ENCODE measurements at places on chromosomes 2 and 18. TPM values are rescaled to one million over a fixed set of nuclear protein-coding genes. Genes with fewer than 3 reads are reported as not detected.

GRCh38 chr18:10953672-10954071 is 195.7 kb downstream of the PIEZO2 start:
- no peak for DNase-seq

- no peak for DNase-seq
Observed at GRCh38 chr2:10242451-10242850, 60.3 kb upstream of the HPCAL1 start.

DNA sequence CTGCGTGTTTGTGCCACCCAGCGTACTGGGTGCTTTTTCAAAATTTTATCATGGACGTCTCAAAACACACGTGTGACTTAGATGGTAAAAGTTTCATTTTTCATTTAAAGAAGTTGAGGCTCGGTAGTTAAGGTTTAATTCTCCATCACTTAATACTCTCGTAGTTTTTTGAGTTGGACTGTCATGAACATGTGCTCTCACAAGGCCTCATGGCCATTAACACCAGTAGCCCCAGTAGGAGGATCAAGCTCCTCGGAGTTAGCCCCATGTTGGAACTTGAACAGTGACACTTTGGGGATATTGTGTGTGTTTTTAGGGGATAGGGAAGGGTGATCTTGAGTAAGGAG is 15.3 kb downstream of the NMUR1 start:
- DNase-seq, result no peak

- peak; percentile 41 for DNase-seq
Observed at GRCh38 chr2:133171393-133172004, 396.8 kb downstream of the NCKAP5 start.

Gene ZSWIM2
- not detected for total RNA-seq

DNA sequence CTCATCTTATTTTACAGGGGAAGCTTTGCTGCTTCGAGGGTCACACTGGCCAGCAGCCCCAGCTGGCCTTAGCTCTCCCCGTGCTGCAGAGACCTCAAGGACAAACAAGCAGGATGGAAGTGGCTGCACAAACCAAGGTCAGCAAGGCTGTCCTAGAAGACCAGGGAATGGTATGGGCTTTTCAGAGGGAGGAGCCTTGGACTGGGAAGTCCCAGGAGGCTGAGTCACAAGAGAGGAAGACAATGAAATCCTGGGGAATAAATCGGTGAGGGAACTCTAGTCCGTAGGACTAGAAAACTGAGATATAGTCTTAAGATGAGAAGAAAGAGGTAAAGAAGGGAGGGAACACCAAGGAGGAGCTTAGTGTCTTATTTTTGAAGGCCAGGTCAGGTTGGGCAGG is 15.7 kb downstream of the CREG2 start:
- DNase-seq, result no peak

DNA sequence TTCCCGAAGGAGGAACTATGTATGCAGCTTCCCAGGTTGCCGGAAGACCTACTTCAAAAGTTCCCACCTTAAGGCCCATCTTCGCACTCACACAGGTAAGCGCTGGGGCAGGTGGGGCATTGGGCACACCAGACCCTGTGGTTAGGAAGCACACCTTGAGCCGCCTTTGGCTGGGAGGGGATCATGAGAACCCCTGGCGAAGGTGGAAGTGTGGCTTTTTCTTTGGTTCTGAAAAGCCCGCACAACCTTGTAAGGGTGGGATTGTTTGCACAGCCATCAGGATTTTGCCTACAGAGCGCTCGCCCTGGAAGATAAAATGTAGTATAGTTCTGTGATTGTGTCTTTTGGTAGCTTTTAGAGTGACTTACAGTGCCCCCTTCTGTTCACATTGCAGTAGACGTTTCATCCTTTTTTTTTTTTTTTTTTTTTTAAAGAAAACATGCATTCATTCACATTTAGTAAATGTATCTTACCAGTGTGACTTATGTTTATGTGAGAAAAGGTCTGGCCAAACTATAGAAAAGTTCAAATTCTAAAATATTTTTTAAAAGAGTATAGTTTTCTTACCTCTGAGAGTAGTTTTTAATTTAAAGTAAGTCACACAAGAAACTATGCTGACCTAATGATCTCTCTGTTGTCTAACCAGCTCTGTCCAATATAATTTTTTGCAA is 5.3 kb downstream of the KLF11 start:
- no peak for DNase-seq

DNA sequence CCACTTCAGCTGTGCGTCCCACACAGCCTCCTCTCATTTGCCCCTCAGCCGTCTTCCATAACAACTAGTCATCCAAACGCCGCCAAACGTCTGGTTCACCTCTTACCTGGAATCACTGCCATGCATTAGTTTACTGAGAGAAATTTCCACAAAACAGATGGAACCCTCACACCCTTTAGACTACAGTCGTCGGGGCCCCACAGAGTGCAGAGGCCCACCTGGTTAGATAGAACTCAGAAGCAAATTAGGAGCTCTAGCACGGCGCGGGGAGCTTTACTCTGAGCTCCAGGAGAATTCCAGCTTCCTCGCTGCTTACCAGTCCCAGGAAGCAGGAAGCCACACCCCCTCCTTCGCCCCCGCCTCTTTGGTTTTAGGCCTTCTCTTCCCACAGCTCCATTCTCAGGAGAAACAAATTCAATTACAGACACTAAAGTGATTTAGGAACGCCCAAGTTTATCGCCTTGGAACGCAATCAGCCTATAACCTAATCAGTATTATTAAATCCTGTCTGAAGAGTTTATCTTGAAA is 9.4 kb downstream of the RNU2-63P start:
- DNase-seq, result no peak

DNA sequence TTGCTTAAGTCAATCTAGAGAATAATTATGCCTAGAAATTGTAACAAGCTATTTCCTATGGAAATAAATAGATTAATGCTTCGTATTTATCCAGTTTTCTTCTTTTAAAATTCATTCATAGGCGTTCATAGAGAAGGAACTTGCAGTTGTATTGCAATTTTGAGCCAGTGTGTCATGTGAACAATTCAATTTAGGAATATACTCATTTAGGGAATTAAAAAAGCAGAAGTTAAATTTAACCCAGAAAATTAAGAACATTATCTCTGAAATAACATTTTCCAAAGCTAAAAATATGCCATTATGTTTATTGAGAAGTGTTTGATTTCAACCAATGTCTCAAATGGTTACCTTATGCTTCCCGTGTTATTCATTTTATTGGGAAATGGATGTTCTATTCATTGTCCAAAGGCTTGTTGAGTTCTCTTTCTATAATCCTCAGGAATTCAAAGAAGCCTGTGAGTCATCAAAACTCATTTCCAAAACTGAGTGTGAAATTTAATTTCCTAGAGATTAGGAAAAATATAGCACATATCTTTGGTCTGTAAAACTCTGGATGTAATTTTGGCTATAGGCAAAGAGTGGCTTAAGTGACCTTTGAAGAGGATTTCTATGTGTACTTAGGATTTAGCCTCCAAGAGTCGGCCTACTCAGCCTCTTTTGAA is 99.7 kb downstream of the SLC8A1 start:
- no peak for DNase-seq

Gene MOCOS
- 0.34 TPM for total RNA-seq

DNA sequence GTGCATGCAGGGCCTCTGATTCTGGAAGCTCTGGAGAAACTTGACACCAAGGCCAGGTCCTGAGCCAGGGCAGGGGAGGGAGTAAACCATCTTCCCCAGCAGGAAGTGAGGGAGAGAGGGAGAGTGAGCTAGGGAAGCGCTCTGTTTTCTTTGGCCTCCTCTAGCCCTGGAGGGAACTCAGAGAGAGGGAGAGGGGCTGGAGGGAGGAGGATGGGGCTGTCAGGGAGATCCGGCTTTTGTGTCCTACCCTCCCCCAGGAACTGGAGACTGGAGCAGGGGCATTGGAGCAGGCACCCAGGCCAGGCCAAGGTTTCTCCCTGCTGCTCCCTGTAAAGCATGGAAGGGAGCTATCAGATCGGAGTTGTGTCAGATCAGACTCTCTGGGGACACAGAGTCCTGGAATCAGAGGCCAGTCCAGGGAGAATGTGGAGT is 22.7 kb upstream of the PKDCC start:
- DNase-seq, result peak; percentile 27

GRCh38 chr18:56233595-56233994 is 404.8 kb downstream of the TXNL1 start:
- no peak for DNase-seq

Gene FN1
- 887 TPM for total RNA-seq
